ENCODE measurements at places on chromosomes 7 and 10.

DNA sequence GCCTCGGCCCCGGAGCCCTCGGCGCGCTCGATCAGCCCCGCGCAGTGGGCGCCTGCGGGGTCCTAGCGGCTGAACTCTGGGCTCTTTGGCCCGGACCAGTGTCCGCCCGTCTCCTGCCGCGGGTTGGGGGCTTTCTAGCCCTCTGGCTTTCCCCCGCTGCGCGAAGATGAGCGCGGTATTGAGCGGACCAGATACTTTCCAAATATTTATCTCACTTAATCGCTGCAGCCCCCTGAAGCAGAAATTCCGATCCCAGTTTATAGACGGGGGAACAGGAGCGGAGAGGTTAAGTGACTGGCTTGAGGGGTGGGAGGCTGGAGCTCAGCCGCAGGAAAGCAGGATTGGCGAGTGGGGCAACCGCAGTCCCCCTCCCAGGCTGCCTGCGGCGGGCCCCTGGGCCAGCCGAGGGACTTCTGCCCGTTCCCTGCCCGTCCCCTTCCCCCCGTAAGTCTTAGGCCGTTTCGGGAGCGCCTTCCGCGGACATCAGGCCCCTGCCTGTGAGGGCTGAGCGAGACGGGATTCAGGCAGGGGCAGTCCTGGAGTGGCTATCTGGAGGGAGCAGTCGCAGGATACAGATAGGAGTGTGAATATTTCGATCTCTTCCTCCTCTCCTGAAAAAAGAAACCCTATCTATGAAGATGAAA lies 565 bp downstream of the STRIP2 start:
- DNase-seq = no peak

GRCh38 chr7:54879776-54880175 lies 120.8 kb upstream of the SEC61G start:
- no peak for DNase-seq

- no peak for DNase-seq
These were observed 31.1 kb upstream of the HIBADH start for GRCh38 chr7:27693794-27694193.

GRCh38 chr7:3430588-3430987 lies 129.5 kb downstream of the SDK1 start:
- no peak for DNase-seq

DNA sequence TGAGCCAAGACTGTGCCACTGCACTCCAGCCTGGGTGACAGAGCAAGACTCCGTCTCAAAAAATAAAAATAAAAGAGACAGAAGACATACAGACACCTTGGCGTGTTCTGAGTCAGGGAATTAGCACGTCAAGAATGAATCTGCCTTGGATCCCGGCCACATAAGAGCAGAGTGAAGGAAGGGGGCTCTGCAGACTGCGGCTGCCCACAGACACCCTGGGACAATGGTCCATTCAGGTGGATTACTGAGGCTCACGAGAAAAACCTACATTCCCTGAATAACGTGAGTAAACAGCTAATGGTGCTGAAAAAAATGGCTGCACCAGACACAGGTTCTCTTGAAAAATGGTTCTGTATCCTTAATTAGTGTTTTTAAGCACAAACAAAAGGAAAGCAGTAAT lies 100.1 kb upstream of the FGFR2 start:
- DNase-seq = no peak

DNA sequence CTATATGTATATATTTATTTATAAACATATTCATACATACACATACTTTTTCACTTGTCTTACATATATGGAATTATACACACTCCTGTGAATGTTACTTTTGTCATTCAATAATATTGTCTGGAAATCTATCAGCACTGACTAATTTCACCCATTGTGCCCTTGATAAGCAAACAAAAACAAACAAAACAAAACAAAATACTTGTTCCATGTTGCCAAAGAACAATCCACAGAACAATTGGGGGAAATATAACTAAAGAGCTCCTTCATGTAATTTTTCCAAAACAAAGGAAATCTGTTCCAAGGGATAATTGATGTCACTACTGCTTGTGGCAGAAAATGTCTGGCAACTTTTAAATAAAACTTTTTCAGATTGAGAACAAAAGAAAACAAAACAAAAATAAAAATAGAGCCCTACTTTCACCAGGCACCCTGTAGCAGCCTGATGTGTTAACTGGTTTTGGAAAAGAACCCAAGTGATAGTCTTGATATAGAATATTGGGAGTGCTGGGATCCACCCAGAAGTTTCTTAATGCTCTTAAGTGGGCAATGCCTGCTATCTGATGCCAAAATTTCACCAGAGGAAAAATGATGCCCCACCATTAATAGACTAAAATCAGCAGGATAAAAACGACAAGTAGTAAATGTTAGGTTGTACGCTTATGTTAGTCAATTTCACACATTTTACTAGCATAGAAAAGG lies 34.0 kb upstream of the CCDC7 start:
- DNase-seq = no peak

All from HS-5 (cell line).